ENCODE measurements at places on chromosomes 12 and 14.

- no peak for DNase-seq
Measured at GRCh38 chr12:91852634-91853033, 293.0 kb downstream of the BTG1 start.

- DNase-seq = no peak
Measured at GRCh38 chr12:43273467-43273866, 278.5 kb downstream of the ADAMTS20 start.

DNA sequence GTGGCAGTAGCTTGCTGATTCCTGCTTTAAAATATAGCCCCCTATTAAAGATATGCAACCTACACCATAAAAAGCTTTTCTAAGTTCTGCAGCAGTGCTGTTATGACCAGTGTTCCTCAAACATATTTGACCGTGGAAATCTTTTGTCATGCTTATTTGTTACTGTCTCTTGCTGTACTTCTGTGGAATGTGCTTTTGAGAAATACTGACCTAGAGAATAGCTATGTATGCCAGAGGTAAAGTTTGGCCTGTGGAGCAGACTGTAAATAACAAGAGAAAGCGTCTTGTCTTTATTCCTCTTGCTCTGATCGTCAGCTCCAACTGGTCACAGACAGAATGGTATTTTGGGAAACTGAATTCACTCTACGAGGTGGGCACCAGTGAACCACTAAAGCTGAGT lies 239.0 kb downstream of the FBXL14 start:
- DNase-seq = no peak

DNA sequence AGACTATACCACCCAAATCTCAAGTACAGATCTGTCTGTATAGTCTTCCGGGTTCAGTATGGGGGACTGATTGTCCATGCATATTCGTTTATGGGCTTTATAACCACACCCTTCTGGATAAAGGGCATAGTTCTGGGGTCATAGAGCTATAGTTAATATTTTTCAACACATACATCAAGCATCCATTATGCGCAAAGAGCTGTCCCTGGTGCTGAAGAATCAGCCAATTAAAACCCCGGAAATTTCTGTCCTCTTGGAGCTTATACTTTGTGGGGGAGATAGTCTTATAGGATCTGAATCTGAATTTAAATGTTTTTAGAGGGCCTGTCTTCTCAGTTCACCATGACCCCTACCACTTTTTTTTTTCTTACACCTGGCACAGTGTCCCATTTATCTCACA lies 256.7 kb downstream of the SUDS3 start:
- DNase-seq = no peak

GRCh38 chr14:92973798-92974372 lies 50.9 kb downstream of the CHGA start:
- no peak for DNase-seq

GRCh38 chr14:71354801-71355200 lies 447.5 kb downstream of the PCNX1 start:
- no peak for DNase-seq

- no peak for DNase-seq
Measured at GRCh38 chr14:48333221-48333920, 658.0 kb upstream of the MDGA2 start.

DNA sequence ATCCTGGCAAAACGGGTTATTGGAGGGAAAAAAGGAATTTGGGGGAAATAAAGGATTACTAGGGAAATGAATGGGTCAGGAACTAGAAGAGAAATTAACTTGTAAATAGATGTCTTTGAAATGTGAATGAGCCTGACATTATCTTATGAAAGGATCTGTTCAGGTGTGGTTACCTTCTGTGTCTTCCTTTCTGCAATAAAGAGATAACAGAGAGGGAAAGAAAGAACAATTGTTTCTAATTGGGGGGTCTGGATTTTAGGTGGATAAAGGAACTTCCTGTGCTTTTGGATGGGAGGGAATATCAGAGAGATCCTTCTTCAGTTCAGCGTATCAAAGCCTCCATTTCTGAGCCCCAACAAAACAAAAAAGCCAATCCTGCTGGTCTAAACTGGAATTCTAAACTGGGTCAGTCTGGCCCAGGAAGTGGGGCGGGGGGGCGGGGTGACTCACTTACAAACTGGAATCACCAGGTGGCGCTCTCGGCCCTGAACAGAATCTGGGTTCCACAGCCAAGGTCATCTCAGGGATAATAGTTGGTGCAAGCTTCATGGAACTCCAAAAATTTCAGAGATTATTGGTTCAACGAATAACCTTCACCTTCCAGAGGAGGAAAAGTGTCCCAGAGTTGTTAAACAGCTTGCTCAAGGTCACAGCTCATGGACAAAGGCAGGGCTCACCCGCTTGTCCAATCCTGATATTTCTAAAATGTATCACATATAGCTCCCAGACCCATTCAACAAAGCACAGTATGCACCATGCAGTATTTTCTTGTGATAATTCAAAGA lies 15.2 kb upstream of the PEBP1 start:
- peak; percentile 74 for DNase-seq

- no peak for DNase-seq
Measured at GRCh38 chr12:59839514-59839913, 243.7 kb downstream of the SLC16A7 start.

DNA sequence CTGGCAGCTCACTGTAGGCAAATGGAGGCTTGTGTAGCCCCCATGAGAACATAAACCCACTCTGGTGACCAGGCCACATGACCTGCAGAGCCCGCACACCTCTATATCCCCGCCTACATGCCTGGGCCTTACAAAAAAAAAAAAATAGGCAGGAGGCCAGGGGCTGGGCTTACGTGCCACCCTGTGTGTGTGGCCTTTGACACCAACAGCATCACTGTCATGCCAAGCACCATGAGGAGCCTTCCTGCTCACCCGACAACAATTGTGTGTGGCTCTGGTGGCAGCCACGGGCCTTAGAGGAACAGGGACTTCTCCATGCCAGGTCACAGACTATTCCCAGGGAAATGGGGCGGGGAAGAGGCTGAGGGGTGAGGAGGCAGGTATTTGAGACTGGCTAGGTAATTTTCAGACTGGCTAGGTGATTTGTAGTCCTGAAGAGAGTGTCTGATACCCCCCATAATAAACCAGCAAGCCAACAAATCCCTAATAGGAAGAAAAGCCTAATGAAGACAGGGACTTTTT lies 140.0 kb downstream of the DPF3 start:
- DNase-seq = no peak

DNA sequence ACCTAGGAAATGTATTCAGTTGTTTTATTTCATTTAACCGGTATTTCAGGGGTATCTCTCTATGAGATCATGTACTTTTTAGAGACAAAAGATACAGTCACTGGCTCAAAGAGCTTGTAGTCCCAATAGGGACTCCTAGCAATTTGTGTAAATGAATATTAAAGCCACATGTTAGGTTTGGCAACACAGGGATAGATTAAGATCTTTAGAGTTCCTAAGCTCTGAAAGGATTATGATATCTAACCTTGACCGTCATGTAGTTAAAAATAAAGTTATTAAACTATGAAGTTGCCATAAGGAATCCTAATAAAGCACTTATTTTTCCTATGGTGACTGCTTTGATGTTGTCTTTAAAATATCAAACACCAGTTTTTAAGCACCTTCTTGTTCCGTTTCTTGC lies 100.4 kb upstream of the FGD4 start:
- DNase-seq = no peak

- DNase-seq = no peak
Measured at GRCh38 chr14:38108681-38109080, 99.0 kb upstream of the SSTR1 start.

GRCh38 chr14:26067341-26067740 lies 530.5 kb downstream of the NOVA1 start:
- no peak for DNase-seq

- no peak for DNase-seq
Measured at GRCh38 chr12:39431797-39432196, 11.1 kb downstream of the KIF21A start.

DNA sequence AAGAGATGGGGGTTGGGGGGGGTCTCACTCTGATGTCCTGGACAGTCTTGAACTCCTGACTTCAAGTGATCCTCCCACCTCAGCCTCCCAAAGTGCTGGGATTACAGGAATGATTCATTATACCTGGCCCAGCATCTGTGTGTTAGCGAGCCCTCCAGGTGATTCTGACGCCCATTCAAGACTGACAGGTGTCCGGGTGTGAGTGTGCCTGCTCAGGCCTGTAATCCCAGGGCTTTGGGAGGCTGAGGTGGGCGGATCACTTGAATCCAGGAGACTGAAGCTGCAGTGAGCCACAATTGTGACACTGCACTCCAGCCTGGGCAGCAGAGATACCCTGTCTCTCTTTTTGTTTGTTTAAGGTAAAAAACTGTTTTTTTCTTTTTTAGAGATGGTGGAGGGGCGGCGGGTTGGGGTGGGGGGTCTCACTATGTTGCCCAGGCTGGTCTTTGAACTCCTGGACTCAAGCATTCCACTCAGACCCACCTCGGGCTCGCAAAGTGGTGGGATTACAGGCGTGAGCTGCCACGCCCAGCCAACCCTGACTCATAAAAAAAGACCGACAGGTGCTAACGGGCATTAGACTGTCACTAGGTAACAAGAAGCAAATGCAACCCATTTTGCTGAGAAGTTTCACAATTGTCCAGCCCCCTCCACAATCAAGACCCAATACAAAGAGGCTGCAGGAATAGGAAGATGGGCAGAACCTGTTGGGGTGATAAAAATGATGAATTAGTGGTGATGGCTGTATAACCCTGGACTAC lies 4.7 kb downstream of the VSIG10 start:
- no peak for DNase-seq

DNA sequence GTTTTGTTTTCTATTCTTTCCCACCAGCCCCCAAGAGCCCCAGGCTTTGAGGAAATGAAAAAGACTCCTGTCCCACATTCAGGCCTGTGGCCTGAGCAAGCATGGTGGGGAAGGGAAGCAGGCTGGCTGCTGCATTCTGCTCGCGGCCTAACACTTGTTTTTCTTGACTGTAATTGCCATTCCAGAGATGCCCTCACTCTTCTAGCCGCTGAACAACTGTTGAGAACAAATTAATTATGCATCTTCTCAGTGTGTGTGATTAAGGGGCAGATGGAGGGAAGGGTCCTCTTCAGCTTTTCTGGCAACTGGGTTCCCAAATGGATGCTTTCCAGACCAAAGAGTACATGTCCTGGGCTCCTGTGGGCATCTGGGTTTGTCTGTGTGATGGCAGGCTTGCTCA lies 43.3 kb downstream of the ADCK1 start:
- no peak for DNase-seq

DNA sequence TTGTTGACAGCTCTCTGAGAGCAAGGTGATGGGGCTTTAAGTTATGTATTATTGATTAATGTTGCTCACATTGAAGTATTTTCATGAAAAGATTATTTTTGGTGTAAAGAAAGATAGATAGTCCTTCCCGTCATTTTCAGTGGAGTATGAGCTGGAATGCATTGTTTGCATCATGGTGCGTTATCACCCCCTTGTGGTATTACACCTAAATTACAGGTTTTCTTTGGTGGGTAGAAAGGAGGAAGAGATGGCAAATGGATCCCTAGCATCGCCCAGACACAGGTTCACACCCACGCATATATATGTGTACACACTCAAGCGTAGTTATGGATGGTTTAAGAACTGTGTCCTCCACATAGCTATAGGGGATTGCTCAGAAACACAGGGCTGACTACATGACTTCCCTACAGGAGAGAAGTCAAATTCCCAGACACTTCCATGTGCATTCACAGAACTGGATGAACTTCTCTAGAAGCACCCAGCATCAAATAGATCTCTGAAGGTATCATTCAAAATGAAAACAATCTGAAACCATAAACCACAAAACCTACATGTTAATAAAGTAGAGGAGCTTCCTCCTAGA lies 14.4 kb upstream of the SERPINA10 start:
- DNase-seq = no peak

DNA sequence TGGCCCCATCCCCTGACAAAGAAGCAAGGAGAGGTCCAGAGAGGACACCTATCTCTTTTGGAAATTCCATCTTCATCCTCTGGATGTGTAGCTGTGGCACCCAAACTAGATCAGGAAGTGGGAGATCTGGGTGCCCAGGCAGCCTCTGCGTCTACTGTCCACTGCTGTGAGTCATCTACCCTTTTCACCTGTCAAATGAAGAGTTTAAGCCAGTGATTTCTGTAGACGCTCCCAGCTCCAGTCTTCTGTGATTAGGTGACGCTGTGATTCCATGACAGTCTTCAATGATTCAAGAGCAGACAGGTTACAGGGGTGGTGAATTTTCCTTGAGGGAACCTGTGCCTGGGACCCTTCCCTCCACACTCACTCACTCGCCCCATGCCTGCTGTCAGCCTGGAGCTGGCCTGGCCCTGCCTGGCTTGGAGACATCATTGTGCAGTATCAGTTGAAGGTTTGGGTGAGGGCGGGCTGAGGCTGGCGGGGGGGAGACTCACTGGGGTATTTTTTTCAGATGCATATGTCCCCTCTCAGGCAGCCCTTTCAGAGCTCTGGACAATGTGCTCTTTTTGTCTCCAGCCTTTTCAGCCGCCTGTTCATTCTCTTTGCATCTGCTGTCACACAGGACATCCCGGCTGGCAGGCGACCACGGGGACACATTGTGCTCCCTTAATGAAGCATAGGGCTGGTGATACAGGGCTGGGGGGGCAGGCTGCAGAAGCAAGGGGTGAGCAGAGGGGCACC lies 56.8 kb upstream of the PARP11 start:
- DNase-seq = no peak

- no peak for DNase-seq
Measured at GRCh38 chr14:103521438-103521950, 1.1 kb downstream of the CKB start.

DNA sequence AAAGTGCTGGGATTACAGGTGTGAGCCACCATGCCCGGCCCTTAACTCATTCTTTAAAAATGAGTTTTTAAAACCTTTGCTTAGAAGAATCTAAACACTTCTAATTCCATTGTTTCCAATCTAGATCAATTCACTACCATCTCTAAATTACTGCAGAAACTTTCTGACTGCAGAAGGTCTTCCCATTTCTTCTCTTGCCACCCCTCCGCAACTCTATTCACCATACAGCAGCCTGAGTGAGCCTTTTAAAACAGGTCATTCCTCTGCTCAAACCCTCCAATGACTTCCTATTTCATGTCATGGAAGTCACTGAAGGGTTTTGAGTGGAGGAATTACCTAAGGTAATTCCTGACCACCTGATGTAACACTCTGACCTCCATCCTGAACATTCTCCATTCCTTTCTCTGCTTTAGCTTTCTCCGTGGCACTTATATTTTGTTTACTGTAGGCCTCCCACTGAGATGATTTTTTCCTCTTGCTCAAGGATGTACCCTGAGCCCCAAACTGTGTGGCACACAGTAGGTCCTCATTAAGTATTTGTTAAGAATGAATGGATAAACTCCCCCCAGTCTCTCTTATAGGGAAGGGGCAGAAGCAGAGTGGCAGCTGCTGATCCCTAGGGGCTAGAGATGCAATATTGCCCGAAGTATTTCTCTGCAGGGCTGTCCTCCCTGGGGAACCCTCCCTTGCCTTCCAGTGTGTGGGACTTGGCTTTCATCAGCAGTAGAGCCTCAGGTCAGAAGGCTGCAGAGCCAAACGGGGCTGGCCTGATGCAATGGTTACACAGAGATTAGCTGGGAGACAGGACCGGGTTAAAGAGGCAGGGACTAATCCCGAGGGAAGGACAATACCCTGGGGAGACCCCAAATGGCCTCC lies 1.2 kb downstream of the DDIT3 start:
- peak; percentile 20 for DNase-seq

- no peak for DNase-seq
Measured at GRCh38 chr14:24139272-24139934, 2.0 kb downstream of the EMC9 start.
